Left ventricle myocardium inferior (tissue), 1 donor: ENCODE measurements at places on chromosomes 5 and 9. TPM values are rescaled to one million over a fixed set of nuclear protein-coding genes. Genes with fewer than 3 reads are reported as not detected.

- DNase-seq = no peak
- H3K36me3 ChIP-seq = no peaks in the 10 kb centered on the region
- H3K27ac ChIP-seq = no peak overlapping the region
- H3K4me3 ChIP-seq = no peak overlapping the region
- peaks cover 12% of the 10 kb centered on the region for H3K27me3 ChIP-seq
- H3K4me1 ChIP-seq = no peaks in the 10 kb centered on the region
Observed at GRCh38 chr5:122415801-122416120, 103.7 kb downstream of the SNCAIP start.

GRCh38 chr5:128480906-128481633, 57.0 kb downstream of the FBN2 start:
- no peaks in the 10 kb centered on the region for H3K27me3 ChIP-seq
- H3K4me1 ChIP-seq = peaks cover 23% of the 10 kb centered on the region
- no peak overlapping the region for H3K4me3 ChIP-seq

- DNase-seq = no peak
- H3K27ac ChIP-seq = no peak overlapping the region
- H3K27me3 ChIP-seq = peaks cover 57% of the 10 kb centered on the region
- H3K4me1 ChIP-seq = peaks cover 10% of the 10 kb centered on the region
Observed at GRCh38 chr9:95552255-95552654, 35.5 kb upstream of the PTCH1 start.

DNA sequence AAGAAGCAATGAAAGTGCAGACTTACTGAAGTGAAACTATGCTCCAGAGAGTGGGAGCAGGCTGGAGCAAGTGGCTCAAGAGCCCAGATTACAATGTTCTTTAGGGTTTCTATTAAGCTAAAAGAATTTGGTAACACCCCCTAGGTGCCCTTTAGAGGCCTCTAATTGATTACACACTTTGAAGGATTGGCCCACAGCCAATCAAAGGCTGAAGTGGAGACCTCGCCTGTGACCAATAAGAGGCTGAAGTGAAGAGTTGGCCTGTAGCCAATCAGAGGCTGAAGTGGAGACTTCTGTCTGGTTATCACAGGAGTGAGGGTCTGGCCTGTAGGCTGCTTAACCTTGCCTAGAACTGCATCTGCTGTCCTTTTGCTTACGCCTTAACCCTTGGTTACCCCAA, 46.7 kb upstream of the SPATA31C2 start:
- H3K4me1 ChIP-seq = peaks cover 14% of the 10 kb centered on the region
- no peaks in the 10 kb centered on the region for H3K36me3 ChIP-seq
- no peak for DNase-seq
- peaks cover 5% of the 10 kb centered on the region for H3K27me3 ChIP-seq
- H3K27ac ChIP-seq = no peak overlapping the region

DNA sequence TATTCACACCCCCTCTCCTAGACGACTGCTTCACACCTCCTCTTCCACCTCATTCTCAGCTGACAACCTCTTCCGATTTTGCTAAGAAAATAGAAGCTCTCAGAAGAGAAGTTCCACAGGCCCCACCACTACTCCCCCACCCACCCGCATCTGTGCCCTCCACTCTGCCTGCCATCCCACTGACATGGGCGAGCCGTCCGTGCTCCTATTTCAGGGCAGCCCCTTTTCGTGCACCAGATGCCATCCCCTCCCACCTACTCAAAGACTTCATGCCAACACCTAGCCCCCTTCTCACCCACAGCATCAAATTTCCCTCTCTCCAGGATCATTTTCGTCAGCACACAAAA, 34.6 kb upstream of the JADE2 start:
- H3K4me1 ChIP-seq = no peaks in the 10 kb centered on the region
- H3K36me3 ChIP-seq = no peaks in the 10 kb centered on the region
- H3K4me3 ChIP-seq = no peak overlapping the region
- DNase-seq = no peak
- no peaks in the 10 kb centered on the region for H3K27me3 ChIP-seq
- no peak overlapping the region for H3K27ac ChIP-seq

DNA sequence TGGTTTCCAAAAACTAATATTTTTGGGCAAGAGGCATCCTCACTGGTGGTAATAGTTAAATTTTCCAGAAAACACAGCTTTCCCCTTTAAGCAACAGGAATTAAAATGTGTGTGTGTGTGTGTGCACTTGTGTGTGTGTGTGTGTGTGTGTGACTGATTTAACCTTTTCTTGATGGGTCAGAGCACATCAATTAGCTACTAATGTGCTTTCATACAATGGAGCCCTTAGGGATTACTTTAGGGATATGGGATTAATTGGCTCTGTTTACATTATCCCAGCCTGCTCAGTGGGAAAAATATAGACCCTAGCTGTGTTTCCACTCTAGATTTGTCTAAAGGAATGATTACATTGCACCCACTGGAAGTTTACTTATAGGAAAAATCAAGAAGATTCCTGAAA, 6.5 kb downstream of the PLCXD3 start:
- DNase-seq = no peak
- H3K27me3 ChIP-seq = no peaks in the 10 kb centered on the region
- peaks cover 41% of the 10 kb centered on the region for H3K4me1 ChIP-seq
- no peaks in the 10 kb centered on the region for H3K36me3 ChIP-seq

GRCh38 chr5:169571355-169571754, 12.2 kb upstream of the SPDL1 start:
- no peak for DNase-seq
- no peaks in the 10 kb centered on the region for H3K36me3 ChIP-seq
- H3K4me1 ChIP-seq = no peaks in the 10 kb centered on the region
- H3K4me3 ChIP-seq = no peak overlapping the region

- DNase-seq = no peak
- no peaks in the 10 kb centered on the region for H3K36me3 ChIP-seq
- no peak overlapping the region for H3K27ac ChIP-seq
- H3K27me3 ChIP-seq = no peaks in the 10 kb centered on the region
- H3K4me3 ChIP-seq = no peak overlapping the region
Observed at GRCh38 chr9:122342323-122343050, 28.3 kb upstream of the PTGS1 start.

DNA sequence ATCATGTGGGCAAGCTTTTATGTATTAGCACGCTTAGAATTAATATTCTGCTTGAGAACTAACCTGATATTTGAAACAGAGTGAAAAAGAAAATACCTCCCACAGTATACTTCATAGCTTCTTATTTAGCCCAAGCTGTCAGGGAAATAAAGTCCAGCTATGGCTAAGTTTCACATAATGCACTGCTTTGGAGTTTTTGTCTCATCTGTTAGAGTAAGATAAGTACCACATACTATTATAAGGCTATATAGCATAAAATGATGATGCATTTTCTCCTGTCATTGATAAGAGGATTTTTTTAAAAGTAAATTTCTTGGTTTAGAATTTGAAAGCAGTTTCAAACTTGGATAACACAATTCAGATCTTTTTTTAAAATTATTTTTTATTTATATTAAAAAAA, 2.4 kb upstream of the ANKDD1B start:
- no peak for DNase-seq
- H3K36me3 ChIP-seq = no peaks in the 10 kb centered on the region
- H3K27me3 ChIP-seq = no peaks in the 10 kb centered on the region
- H3K4me1 ChIP-seq = peaks cover 15% of the 10 kb centered on the region
- no peak overlapping the region for H3K4me3 ChIP-seq

GRCh38 chr9:21991072-21991959, 2.9 kb downstream of the CDKN2A start:
- peaks cover 93% of the 10 kb centered on the region for H3K27me3 ChIP-seq
- H3K4me1 ChIP-seq = peaks cover 23% of the 10 kb centered on the region
- no peak overlapping the region for H3K4me3 ChIP-seq
- no peak for DNase-seq
- no peak overlapping the region for H3K27ac ChIP-seq
- H3K36me3 ChIP-seq = no peaks in the 10 kb centered on the region

Gene NFIB
- total RNA-seq = 110 TPM

Gene PRLR
- total RNA-seq = 0.66 TPM

Gene SELENOP
- total RNA-seq = 213 TPM

Gene CCDC152
- 0.80 TPM for total RNA-seq

Gene WHRN
- 0.80 TPM for total RNA-seq

Gene ZNF454
- total RNA-seq = 2.6 TPM

Gene TNFSF15
- total RNA-seq = 0.11 TPM

Gene FGF18
- total RNA-seq = 30.4 TPM

Gene PCDHB13
- 2.5 TPM for total RNA-seq
